AG04449 (cell line): ENCODE measurements at places on chromosomes 12 and 14.
A peak's percentile ranks its signal among the peaks of the same experiment; 100 is the strongest.

GRCh38 chr14:54709444-54709843 is 142.5 kb downstream of the SAMD4A start:
- DNase-seq, result no peak

DNA sequence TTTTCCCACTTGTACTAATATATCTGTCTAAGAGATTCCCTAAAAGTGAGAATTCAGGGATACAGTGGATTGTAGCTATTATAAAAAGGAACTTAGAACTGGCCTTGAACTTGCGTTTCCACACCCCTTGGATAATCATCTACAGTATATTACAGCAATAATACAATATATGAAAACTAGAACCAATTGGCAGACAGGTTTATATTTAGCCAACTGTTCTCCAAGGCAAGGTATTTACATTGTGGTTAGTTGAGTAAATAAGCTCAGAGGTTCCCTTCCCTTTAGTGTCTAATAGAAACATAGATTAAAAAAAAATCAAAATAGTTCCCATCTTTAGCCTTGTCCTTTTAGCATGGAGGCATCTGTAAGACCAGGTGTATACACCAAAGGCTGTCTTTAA is 42.1 kb downstream of the LIMA1 start:
- no peak for DNase-seq

GRCh38 chr12:65526311-65526710 is 247.8 kb downstream of the MSRB3 start:
- DNase-seq, result no peak

DNA sequence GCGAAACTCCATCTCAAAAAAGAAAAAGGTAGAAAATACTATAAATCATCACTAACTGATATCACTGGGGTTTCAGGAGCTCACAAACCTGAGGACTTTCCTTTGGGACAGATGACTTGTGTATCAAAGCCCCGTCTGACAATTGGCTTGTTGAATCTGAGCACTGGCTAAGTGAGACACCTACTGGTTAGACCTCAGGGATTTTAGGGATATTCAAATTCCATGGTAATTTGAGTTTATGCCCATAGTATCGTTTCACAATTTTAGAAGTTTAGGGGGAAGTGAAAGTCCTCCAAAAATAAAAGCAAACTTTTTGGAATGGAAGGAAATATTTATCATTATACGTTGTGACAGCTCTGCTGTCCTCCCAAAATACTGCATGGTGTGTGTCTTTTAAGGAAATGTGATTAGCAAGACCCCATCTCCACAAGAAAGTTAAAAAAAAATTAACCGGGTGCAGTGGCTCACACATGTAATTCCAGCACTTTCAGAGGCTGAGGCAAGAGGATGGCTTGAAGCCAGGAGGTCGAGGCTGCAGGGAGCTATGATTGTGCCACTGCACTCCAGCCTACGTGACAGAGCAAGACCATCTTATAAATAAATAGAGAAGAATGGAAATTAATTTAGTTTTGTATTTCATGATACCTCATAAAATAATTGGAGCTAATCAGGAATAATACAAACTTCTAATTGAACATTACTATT is 49.2 kb downstream of the FBXL14 start:
- DNase-seq, result no peak

GRCh38 chr14:72554994-72555608 is 338.8 kb downstream of the DPF3 start:
- DNase-seq, result no peak

- no peak for DNase-seq
Observed at GRCh38 chr12:17609153-17609552, 480.8 kb downstream of the RERGL start.

- no peak for DNase-seq
Observed at GRCh38 chr12:25764409-25764808, 194.1 kb upstream of the RASSF8 start.

GRCh38 chr12:122318607-122319605 is 52.6 kb upstream of the VPS33A start:
- DNase-seq, result peak; percentile 83

DNA sequence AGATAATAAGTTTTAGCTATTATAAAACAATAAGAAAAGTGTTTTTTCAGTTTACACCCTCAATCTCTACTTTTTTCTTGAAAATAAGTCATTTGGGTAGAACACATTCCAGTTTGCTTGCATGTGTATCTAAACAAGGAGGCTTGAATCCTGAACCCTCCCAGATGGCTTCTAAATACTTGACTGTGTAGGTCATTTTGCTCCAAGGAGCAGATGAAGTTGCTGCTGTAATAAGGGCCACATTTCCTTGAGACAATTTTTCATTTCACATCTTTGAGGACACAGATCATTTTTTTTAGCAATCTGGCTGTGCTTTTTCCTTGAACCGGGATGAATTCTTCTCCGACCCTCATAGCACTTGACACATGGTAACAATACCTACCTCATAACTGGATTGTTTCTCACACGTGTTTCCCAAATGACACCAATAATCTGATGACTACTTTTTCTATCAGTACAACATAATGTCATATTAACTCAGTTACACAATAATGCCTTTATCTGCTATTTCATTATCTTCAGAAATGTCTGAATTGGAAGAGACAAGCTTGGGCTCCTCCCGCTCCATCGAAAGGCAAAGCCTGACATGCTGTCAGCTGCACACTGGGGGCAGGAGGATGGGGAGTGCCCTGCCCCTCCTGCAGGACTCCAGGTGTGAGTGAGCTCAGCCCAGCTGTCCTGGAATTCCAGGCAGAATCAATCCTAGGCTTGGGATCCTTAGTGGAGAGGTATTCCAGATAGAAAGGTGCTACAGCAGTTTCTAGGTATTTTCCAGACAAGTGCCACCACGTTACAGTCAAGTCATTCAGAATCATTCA is 30.9 kb downstream of the GPHB5 start:
- DNase-seq, result peak; percentile 28

DNA sequence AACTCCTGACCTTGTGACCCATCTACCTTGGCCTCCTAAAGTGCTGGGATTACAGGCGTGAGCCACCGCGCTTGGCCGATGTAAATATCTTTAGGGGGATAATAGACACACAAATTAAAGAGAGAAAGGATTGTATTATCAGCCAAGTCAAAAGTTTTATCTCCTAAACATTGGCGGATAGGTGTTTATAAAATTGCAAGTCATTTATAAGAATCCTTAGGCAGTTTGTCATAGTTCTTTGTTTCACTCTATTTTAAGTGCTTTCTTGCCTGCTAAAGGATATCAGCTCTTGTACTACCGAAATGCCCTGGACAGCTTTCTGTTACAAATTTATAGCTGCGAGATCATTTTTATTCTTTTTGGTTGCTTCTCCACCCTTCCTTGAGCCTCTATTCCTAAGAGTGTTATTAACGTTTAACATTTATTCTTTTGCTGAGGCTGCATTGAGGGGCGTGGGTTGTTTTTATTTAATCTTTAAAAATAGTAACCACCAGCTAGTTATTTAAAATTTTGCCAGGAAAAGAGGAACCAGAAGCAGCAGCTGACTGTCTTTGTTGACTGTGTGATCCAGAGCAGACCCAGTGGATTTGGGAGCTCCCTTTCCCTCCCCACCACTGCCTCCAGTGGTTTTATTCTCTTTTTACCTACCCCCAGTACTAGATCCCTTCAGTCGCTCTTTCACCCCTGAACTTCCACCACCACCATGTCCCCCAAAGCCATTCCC is 106.4 kb downstream of the DIP2B start:
- DNase-seq, result no peak

DNA sequence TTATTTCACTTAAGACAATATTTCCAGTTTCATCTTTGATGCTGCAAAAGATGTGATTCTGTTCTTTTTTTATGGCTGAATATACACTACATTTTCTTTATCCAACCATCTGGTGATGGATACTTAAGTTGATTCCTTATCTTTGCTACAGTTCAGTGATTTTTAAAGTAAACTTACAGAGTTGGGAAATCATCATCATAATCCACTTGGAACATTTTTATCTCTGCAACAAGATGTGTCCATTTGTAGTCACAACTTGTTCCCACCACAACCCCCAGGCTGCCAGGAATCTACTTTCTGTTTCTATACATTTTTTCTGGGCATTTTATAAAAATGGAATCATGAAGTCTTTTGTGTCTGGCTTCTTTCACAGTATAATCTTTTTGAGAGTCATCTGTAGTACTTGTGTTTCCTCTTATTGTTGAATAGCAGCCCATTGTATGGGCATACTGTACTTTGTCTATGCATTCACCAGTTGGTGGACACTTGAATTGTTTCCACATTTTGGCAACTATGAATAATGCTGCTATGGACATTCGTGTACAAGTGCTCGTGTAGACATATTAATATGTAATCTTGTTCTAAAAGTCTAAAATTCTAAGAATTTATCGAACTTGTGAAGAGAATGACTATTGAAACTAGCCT is 212.5 kb upstream of the DDHD1 start:
- no peak for DNase-seq

- no peak for DNase-seq
Observed at GRCh38 chr12:108515916-108516315, 839 bp downstream of the FICD start.

DNA sequence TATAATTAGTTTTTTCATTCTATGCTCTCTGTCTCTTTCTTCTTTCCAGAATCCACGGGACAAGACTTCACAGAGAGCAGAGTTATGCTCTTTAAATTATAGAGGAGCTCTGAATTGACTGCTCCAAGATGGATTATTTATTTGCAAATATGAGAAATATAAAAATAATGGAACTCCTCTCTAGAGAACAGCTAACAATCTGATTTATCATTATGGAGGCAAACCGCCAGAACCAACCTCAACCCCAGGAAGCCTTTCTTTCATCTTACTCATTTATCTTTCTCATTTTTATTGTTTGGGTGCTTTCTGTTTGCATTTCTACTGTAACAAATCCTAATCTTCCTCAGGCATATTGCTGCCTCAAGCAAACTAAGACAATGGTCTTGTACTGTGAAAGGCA is 216.5 kb downstream of the C12orf50 start:
- DNase-seq, result no peak

DNA sequence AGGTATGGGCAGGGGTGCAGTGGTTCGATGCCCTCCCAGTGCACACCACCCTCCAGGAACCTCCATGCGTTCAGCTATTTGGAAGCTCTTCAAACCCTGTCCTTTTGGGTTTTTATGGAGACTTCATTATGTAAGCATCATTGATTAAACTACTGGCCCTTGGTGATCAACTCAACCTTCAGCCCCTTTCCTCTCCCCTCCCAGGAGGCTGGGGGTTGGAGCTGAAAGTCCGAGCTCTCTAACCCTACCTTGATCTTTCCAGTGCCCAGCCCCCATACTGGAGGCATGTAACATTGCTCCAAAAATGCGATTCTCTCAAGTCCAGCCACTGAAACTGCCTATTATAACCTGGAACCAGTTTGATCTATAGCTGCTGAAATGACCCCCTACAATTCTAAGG is 188.1 kb downstream of the IPO8 start:
- DNase-seq, result no peak

DNA sequence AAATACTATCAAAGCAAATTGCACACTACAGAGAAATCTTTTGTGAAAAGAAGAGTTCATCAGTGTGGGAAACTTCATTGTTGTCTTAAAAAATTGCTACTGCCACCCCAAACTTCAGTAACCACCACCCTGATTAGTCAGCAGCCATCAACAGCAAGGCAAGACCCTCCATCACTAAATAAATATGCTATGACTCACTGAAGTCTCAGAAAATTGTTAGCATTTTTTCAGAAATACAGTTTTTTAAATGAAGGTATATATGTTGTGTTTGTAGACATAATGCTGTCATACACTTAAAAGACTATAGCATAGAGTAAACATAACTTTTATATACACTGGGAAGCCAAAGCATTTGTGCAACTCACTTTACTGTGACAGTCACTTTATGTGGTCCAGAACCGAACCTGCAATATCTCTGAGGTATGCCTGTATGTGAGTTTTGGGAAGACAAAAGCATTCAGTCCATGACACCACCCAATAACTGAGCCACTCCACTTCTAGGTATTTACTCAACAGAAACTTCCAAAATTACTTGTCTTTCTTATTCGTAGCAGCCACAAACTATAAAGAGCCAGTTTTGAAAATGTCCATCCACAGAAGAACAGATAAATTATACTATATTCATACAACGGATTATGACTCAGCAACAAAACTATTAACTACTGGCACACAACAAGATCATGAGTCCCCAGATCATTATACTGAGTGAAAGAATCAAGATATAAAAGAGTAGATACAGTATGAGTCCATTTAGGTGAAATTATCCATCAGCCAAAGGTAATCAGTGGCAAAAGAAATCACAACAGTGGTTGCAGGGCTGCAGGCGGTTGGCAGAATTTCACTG is 649.6 kb downstream of the BCL11B start:
- DNase-seq, result no peak

DNA sequence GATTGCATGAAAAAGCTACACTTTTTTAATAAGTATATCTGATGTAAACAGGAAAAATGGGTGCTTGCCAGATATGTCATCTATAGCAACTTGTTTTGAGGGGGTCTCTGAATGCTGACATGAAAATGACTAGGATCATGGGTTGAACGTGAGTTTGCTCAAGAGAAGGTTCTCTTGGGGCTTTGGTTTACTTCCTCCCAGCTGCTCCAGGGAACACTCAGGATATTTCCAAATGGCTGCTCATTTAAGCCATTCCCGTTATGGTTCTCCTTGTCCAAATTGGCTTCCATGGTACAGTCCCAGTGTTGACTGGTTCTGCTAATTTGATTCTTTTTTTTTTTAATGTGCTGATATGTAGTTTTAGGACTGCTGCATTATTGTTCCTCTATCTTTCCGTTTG is 118.3 kb downstream of the ETV6 start:
- no peak for DNase-seq

DNA sequence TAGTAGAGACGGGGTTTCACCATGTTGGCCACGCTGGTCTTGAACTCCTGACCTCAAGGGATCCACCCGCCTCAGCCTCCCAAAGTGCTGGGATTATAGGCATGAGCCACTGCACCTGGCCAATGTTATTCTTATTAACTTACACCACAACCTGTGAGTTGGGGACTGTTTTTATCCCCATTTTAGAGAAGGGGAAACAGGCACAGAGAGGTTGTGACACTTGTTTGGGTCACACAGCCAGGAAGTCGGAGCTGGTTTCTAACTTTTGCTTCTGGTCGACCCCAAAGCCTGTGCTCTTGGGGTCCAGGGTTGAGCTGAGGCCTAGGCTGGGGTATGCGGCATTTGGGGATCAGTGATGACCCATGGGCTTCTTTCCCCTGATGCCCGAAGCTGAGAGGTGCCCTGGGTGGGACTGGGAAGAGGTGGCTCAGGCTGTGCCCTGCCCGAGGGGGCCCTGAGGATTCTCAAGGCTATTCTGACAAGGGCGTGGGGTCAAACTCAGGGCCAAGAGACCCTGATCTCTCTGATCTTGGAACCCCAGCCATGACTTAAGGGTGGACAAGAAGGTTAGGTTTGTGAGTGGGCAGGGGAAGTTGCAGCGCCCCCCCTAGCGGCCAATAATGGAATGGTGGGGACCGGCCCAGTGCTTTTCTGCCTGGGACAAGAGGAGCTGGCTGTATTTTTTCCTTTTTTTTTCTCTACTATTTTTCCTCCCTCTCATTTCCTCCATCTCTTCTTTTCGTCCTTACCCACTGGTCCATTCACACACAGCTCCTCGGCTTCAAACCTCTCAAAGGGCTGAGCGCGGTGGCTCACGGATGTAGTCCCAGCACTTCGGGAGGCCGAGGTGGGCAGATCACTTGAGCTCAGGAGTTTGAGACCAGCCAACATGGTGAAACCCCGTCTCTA is 3.0 kb downstream of the SDSL start:
- DNase-seq, result no peak

- no peak for DNase-seq
Observed at GRCh38 chr14:54792288-54792687, 110.3 kb downstream of the GCH1 start.
